ENCODE measurements at places on chromosomes 2 and 18.
A peak's percentile ranks its signal among the peaks of the same experiment; 100 is the strongest.

- no peak for DNase-seq
Measured at GRCh38 chr2:25374827-25375226, 33.1 kb upstream of the DNMT3A start.

DNA sequence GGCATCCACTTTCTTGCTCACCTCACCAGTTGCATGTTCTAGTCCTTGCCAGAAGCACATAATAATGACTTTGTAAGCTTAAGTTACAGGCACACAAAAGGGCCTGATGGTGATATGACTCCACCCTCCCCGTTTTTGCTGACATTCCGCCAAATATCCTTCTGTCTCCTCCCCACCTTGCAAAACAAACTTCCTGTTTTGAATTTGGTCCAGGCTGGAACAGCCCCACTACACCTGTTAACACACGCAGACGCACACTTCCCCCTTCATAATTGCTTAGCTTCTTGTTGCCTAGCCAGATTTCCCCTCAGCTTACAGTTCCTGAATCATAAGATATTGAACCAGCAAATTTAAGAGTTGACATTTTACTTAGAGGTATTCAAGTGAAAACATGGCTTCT is at the start of gene MGAT5:
TSS of gene MGAT5 (plus strand) at position 269 of the 400 bp plus-strand sequence. CDS start 332 bp downstream, outside the sequence.
- DNase-seq: peak; percentile 48

GRCh38 chr18:60372596-60372995 is at the start of gene MC4R:
Gene MC4R, minus strand, starts transcription at chr18:60372775. Its CDS starts 426 bp downstream, at chr18:60372349.
- DNase-seq: no peak

DNA sequence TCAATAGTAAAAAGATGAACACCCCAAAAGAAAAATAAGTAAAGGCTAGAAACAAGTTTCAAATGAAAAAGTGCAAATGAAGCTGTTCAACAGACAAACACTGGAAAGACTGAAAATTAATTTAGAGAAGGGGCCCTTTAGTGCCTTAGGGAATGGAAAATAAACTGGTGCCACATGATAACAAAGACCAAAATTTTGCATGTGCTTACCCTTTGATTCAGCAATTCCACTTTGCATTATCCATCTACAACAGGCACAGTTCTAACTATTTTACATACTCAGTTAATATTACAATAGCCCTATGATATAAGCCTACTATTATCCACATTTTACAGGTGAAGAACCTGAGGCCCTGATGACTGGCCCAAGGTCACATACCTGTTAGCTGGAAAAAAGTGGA is 183.9 kb downstream of the NBAS start:
- no peak for DNase-seq

DNA sequence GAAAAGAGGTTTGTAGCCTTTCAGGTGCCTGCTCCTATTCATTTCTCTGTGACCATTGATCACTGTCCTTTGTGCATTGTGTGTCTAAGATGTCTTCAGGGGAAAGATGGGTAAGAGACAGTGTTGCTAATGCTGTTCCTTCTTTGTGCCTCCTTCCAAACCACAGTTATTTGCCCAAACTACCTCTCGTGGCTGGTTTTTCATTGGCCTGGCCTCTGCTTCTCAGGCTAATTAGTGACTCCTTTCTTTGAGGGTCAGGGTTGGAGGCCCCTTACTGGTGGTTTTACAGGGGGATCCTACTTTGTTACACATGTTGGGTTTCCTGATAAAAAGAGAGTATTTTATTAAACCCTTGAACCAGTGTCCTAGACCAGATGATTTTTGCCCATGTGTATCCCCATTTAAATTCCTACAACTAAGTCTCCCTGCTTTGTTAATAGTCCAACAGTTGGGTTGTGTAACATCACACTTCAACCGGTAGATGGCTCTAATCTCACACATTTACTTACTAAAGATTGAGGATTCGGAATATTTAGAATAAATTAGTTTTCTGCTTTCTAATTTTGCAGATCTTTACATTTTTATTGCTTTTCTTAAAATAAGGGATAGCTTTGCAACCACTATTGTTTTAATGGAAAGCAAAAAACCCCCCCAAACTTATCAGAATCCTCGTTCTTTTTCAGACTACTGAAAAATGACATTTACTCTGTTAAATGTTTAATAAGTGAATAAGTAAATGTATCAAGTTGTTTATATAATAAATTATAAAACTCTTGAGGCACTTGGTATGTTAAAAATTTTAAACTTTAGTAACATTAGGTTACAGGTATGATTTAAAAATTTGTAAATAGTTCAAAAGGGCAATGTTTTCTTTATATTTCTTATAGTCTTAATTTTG is 2.4 kb downstream of the MARS2 start:
- DNase-seq: peak; percentile 45

DNA sequence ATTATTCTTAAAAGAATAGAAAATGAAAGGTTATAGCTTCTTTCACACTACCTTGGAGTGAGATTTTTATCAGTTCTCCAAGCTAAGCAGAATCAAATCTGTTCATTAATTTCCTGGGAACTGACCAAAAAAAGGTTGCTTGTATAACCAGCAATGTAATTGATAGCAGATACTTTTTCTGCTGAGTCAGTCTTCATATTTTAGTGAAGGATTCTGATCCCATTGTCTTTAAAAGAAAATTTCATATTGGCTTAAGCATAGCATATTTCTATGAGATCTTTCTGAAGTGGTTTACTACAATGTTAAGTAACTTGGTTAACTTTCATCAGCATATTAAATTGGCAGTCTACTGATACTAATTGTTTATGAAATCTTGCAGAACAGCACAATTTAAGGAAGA is 338.0 kb downstream of the TMX3 start:
- DNase-seq: no peak

DNA sequence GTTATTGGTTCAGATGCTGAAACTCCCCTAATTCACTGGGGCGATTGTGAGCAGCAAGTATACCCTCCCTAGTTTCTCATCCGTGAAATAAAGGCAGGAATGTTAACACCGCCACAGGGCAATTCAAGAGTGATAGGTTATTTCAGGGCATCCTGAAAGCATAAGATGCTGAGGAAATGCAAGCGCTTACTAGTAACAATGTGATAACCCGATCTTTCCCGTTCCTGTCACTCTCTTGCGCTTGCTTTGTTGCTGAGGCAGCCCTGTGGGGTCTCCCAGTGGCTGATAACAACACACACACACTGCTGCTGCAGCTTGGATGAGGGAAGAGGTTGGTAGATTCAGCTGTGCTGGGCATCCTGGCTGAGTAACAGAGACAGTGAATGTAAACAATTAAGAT is 259.3 kb downstream of the AGPS start:
- DNase-seq: no peak

GRCh38 chr2:207044379-207045362 is 105.4 kb downstream of the CPO start:
- DNase-seq: no peak

DNA sequence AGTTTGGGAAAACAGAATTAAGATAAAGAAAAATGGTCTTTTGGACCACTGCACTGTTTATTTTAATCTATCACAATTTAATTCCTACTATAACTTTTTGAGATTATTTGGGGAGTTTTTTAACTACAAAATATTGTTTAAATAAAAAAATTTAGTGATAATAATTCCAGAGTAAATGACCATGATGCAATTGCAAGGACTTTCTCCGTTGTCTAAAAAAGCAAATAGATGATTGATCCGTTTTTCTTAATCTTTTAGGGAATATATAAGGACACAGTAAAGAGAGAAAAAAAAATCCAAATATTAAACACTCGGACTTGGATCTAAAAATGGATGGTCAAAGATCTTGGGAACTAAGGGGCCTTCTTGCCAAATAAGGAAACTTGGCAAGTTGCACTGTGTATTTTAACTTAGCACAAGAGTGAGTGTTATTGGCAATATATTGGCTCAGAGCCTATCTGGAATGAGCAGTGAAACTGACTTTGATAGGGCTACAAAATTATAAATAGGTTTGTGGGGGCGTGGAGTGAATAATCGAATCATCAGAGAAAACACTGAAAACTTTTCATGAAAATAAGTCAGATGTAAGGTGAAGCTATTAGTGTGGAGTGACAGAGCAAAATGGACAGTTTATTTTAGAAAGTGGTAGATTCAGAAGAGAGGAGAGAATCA is 2.0 kb downstream of the MAP3K20 start:
- no peak for DNase-seq

- DNase-seq: no peak
Measured at GRCh38 chr2:153601812-153602211, 123.2 kb upstream of the RPRM start.

GRCh38 chr2:222859786-222860612 is 837 bp upstream of the ACSL3 start:
- DNase-seq: no peak

DNA sequence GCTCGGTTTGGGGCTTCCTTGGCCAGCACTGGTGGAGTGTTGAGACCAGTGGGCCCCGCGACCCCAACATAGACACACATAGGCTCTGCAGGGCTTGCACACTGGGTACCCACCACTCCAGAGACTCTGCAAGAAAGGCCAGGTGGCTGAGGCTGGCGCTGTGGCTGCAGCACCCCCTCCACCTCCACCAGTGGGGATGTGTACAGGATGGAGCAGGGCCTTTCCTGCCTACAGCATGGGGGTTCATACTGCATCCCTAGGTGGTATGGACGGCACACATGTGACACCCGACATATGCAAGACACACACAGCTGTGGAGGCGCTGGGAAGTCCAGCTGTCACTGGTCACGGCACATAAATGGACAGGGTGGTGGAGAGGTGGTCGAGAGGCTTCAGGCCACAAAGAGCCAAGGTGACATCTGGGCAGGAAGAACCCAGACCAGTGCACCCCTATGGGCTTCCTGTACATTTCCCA is 1.3 kb downstream of the RNPEPL1 start:
- no peak for DNase-seq

GRCh38 chr18:75066936-75067335 is 142.0 kb downstream of the PTGR3 start:
- no peak for DNase-seq

- DNase-seq: no peak
Measured at GRCh38 chr2:172945510-172945850, 130.2 kb upstream of the MAP3K20 start.

DNA sequence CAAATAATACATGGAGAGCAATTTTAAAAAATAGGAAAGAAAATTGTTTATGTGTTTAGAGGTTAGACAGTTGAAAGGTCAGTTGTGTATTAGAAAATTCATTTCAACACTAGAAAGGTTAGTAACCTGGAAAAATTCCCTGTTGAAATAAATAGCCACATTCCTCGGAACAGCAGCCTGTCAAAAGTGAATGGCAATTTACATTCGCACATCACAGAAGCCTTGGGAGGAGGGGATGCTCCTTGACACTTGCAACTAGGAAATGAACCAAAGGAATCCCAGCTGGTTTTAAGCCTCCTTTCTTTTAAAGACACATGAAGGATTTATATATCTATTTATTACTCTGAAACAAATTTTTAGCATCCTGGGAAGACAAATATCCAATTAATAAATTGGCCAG is 653.5 kb upstream of the LRRTM4 start:
- no peak for DNase-seq
